ENCODE measurements at places on chromosomes 6 and 20. TPM values are rescaled to one million over a fixed set of nuclear protein-coding genes. Genes with fewer than 3 reads are reported as not detected.

DNA sequence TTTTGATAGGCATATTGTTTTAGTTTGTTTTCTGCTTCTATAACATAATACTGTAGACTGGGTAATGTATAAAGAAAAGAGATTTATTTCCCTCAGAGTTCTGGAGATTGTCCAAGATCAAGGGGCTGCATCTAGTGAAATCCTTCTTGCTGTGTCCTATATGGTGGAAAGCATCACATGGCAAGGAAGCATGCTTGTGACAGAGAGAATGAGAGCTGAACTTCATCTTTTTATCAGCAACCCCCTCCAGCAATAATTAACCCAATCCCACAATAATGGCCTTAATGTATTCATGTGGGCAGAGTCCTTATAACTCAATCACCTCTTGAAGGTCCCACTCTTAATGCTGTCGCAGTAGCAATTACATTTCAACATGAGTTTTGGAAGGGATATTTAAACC, 141.4 kb downstream of the CENPW start:
- no peak for DNase-seq

IL20RA gene
- 4.5 TPM for total RNA-seq

GRCh38 chr20:14580418-14581074, 243.1 kb upstream of the FLRT3 start:
- DNase-seq = peak; percentile 56

DNA sequence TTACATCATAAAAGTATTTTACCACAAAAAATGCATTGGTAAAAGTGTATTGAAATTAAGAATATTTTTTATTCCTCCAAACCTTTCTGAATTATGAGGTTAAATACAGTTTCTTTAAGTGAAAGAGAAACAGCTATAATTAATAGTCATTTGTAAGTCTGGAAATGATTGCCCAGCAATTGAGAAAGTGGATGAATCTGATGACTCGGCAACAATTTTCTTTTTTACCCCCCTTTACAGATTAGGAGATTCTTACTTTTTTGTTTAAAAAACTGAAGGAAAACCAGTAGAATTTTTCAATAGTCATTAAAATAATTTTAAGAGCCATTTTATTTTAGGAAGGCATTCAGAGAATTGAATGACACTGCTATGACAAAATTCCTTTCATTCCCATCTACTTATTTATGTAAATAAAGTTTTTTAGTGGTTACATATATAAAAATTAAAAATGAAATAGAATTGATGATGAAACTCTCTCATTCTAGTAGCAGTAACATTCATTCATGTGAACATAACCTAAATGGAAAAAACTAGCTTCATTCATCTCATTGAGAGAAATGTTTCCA, 169.6 kb upstream of the PRND start:
- no peak for DNase-seq

- peak; percentile 66 for DNase-seq
Observed at GRCh38 chr6:116682334-116682712, 1.3 kb downstream of the KPNA5 start.

DNA sequence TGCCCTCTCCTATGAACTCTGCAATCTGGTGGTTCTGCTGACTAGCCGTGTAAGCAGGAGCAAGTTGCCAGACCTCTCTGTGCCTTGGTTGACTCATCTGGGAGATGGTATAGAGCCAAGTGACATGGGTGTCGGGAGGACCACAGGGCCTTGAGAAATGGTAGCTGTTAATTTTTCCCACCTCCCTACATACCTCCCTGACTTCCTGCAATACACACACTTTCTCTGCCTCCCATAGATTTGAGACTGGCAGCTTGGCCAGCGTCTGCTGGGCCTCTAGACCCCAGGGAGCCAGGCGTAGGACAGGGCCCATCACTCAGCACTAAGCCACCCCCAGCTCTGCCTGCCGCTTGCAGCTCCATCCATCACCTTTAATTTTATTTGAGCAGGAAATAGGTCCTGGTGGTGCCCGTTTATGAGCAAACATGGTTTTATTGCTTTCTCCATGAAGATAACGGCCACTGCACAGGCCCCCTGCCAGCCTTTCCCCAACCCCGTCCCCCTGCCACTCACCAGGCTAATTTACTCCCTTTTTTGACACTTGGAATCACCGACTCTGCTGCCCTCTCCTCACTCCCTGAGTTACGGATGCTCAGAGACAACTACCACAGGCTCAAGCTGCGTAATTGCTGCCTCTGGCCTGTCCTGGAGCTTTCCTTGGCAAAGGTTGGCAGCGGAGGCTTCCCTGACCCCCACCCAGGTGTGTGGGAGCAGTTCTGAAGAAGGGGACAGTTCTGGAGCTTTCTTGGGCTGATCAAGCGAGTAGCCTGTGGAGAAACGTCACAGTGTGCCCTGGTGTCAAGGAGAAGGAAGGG, 11.1 kb downstream of the GLP1R start:
- DNase-seq = no peak

GRCh38 chr20:56690531-56691175, 61.5 kb downstream of the TFAP2C start:
- peak; percentile 44 for DNase-seq

IL17F gene
- not detected for total RNA-seq

GRCh38 chr20:33858666-33859065, 47.5 kb downstream of the CHMP4B start:
- DNase-seq = no peak

DNA sequence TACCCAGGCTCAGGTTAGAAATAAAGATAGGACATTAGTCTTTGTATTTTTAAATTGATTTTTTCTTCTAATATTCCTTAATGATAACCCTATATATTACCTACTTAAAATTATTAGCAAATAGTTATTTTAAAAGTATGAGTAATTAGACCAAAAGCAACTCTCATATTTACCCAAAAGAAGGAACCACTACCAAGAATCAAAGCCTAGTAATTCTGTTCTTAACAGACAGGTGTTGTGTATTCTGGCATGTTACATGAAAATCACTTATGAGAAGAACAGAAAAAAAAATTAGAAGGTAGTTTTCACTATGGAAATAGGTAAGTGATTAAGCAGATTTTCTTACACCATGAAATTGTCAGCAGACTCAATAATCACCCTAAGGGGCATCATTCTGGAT, 105.1 kb downstream of the ATG5 start:
- no peak for DNase-seq

ZSCAN16 gene
- 11.1 TPM for total RNA-seq

DNA sequence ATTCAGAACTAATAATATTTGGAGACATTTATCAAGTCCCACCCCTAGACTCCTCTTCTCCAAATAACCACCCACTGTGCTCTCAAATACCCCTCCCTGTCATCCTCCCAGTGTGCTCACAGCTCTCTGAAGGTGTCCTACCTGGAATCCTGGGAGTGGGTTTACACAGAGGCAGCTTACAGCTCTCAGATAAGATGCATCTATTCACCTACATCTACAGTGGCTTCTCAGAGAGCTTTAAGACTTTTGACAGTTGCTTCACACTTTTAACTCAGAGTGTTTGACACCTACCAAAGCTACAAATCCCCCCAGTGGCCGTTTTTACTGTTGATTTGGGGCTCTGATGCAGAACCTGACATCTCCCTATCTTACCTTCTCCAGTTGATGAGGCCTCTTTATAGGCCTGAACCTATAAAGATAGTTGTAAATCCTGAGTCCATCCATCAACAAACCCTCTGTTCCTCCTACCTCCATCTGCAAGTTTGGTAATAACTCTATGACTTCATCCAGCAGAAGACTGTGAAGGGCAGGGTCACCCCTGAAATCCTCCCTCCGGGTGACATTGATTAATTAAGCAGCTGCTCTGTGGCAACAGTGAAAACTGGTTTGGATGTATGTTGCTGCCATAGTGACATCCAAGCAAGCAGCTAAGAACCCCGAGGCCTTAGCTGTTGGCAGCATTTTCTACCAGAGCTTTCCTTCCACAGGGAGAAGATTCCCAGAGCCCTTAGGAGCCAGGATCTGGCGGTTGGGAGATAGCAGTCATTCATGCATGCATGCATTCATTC, 226.1 kb upstream of the RREB1 start:
- no peak for DNase-seq

SLC12A5 gene
- total RNA-seq = not detected

Data from bronchial epithelial cell (primary cell).